CD4-positive, alpha-beta T cell (primary cell): ENCODE measurements at places on chromosomes 1 and 21.
A peak's percentile ranks its signal among the peaks of the same experiment; 100 is the strongest.

DNA sequence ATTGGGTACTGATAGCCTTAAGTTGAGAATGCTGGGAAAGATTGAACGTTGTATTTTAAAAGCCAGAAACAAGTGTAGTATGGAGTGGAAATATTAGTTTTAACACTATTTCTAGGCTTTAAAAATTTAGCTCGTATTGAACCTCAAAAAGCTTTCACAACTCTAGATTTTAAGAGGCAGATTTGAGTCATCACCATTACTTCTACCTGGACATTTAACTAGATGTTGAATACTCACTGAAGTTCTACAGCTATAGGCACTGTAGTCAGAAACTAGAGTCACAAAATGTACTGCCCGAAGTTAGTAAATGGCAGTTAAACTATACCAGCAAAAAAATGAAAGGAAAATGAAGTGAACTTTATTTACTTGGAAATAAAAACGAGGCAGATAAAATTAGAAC lies 96.5 kb downstream of the NEK7 start:
- no peak for DNase-seq

- no peak for DNase-seq
These were observed 343.6 kb downstream of the NPHP4 start for GRCh38 chr1:5648410-5649165.

GRCh38 chr21:43812957-43813655 lies 23.7 kb downstream of the RRP1 start:
- no peak for DNase-seq

- DNase-seq, result no peak
These were observed 6.3 kb downstream of the LEFTY2 start for GRCh38 chr1:225934711-225935110.

- DNase-seq, result no peak
These were observed 63.8 kb downstream of the LMO4 start for GRCh38 chr1:87392248-87393192.

- DNase-seq, result no peak
These were observed 49.5 kb upstream of the MRPS6 start for GRCh38 chr21:34023691-34024373.

- DNase-seq, result no peak
These were observed 29.6 kb upstream of the TENT5C start for GRCh38 chr1:117576236-117576635.

DNA sequence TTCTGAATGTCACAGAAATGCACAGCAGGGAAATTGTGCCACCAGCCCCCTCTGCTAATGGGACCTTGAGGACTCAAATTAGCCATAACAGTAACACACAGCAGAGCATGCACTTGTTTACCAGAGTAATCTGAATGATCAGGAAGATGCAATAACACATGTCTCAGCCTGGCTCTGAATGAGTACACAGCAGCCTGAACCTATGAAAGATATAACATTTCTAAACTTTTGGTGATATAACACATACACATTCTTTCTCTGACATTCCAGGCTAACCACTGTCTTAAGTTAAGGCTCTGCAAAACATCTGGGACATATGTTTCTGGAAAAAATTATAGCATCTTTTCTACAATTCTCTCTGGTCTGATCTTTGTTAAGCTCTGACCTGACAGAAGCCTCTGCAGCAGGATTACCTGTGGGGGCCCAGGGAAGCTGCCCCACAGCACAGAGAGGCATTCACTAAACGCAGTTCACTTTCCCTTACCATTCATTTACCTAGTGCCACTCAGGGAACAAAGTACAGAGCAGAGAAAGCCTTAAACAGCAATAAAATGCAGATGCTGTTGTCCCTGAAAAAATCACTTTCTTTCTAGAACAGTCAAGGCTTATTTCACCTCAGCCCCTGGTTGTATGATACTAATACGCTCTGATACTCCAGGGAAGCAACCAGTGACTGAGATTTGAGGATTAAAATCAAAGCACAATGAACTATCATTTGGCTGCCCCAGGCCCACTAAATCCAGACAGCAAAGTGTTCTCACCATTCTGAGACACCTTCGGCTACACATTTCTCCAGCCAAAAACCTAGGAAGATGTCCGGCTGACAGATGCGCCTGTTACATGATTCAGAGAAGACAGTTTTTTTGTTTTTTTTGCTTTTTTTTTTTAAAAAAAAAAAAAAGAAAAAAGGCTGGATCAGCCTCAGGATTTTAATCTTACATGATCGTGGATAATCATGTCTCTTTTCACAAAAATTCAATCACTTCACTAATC lies 54.0 kb upstream of the CNN3 start:
- DNase-seq, result no peak

- DNase-seq, result peak; percentile 67
These were observed at the start of gene LY9 for GRCh38 chr1:160795951-160796383. LY9 (plus strand) TSS chr1:160796174; CDS start chr1:160796188, 14 bp downstream.

- DNase-seq, result no peak
These were observed 657.0 kb downstream of the AMY1C start for GRCh38 chr1:104406728-104407127.

DNA sequence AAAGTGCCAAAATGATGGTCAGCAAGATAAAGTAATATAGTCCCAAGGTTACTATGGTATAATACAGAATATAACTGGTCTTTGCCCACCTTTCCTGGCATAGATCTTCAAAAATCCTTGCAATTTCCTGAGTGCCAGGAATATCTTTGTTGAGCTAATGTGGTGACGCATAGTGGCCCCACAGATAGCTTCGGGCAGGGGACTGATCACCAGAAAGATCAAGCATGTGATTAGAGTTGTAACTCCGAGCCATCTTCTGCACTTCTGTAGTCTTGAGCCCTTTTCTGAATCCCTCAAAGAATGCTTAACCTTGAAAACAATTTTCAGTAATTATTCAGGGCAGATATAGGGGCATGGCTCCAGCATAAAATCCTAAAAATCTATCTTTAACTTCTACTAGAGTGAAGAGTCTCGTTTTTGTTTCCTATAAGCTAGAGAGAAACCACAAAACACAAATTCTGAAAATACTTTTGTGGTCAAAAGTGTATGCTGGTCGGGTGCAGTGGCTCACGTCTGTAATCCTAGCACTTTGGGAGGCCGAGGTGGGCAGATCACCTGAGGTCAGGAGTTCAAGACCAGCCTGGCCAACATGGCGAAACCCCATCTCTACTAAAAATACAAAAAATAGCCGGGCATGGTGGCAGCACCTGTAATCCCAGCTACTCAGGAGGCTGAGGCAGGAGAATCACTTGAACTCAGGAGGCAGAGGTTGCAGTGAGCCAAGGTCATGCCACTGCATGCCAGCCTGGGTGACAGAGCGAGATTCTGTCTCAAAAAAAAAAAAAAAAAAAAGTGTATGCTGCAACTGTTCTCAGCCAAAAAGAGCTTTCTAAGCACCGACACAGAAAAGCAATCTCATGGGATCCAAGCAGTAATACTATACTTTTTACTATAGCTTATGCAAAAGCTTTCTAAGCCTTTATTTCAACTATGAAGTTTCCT lies 62.8 kb downstream of the NVL start:
- DNase-seq, result no peak
